ENCODE measurements at places on chromosomes 5 and 9.

DNA sequence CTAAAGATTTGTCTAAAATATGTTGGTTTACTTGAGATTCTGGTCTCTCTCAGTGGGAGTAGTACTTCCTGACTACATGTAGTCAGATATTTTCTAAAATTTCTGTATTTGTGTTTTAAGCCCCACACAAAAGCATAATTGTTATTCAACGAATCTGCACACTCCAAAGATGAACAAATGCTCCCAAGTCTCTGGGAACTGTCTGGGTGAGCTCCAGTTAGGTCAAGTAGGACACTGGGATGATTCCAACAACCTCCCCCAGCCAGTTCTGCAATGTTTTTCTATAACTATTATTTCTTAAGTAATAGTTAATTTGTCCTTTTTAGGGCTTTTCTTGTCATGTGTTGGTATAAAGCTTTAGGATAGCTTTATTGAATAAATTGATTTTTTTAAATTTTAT is 174.6 kb downstream of the FAM174A start:
- DNase-seq = no peak

DNA sequence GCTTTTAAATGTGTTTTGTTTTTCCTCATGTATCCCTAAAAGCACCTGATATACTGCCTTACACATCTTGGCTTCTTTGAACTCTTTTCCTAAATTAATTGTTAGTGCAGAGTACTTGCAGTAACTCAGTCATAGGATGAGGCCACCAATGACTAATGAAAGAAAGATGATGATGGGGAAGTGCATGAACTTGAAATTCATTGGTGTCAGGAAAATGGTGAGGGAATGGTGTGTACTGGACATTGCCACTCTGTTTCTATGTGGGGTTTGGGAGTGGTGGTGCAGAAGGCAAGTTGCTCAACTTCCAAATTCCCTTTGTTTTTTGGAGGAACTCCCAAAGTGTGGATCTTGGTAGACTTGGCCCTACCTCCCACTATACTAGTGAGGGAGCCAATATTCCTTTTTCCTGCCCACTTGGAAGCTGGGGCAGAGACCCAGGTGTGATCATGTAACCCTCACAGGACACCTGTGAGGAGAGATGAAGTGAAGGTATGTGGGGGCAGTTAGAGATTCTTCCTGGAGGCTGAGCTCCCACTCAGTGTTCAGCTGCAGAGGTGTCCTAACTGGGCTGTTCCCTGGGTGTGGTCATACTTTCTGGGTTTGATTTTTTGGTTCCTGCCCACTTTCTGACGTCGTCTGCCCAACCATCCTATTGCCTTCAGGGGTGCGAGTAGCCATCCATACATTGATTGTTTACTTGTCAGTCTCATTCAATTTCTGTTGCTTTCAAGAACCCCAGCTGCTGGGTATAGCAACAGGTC is 298.5 kb downstream of the MAST4 start:
- DNase-seq = no peak

DNA sequence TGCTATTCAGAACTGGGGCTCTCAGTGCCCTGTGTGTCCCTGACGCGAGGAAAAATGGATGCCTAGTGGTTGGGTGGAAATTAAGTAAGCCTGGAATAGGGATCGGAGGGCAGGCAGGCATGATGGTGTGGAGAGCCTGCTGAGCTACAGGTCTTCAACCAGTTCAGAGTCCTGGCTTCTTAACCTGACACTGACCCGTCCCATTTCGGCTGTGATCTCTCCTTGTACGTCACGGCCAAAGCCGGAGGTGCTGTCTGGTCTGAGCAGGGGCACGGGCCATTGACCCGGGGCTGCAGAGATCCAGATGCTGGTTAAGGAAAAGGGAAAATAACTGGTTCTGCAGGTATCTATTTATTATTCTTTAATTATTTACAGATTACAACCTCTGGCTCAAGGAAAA is 27.9 kb downstream of the RHOBTB3 start:
- no peak for DNase-seq

GRCh38 chr5:82540301-82540700 is 262.1 kb upstream of the RPS23 start:
- no peak for DNase-seq

GRCh38 chr5:93601802-93602155 is 18.8 kb downstream of the NR2F1 start:
- DNase-seq = no peak

- no peak for DNase-seq
Observed at GRCh38 chr5:83991566-83992224, 271.0 kb upstream of the HAPLN1 start.

GRCh38 chr5:9188131-9188530 is 357.7 kb downstream of the SEMA5A start:
- no peak for DNase-seq

DNA sequence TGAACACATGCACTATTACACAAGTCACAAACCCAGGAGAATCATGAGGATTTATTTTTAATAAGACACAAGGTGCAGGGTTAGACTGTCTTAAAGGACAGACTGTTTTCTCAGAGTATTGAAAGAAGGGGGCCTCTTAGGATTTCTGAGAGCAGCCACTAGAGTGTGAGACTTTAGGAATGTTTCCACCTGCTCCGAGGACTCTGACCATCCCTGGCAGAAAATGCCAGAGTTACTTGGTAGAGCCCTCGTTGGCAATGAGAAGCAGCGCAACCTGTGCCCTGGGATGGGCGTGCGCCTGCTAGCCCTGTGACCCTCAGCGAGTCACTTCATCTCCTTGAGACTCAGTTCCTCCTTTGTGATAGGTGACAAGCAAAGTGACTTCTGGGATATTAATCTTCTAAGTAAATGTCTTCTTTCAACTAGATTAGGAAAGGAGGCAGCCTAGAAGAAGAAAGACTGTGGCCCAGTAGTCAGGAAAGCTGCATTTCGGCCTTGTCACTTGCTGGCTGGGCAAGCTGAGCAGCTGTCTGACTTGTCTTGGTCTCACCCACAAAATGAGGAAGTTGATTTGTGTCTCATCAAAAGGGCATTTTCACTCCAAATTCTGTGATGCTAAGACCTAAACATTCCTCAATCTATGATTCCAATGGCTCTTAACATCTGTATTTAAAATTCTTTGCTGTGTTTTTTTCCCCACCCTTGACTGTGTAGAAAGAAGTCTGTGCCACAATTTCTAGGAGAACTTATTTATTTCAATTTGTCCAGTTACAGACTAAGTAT is 60.5 kb downstream of the PTCD2 start:
- DNase-seq = no peak

DNA sequence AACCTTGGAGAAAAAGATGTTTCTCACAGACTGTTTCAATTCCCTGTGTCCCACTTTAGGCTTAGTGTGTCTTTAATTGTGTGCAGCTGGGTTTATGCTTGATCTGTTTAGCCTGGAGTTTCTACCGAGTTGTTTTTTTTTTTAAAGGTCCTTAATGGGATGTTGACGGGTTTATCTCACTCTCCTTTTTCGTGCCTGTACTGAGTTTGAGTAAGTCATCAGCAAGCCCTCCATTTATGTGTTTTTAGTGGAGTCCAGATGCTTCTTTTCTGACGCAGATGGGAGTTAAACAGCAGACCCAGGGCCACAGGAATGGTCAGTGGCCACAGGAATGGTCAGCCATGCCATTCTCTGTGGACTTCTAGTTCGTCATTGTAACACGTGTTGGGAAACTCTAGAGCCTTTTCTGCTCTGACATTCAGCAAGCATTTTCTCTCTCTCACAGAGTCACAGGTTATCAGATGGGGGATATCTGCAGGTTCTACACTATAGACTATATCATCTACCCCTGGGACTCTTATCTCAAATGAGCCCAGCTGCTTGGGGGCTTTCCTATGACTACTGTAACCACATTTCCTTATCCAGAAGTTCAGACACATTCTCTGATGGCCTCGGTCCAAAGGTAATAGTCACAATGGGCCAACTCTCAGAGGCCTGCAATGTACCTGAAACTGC is 190.5 kb downstream of the TTLL11 start:
- no peak for DNase-seq
